Esophagus squamous epithelium (tissue), 5 donors: ENCODE measurements at places on chromosomes 3 and 15.

GRCh38 chr3:24520976-24521419 is 26.3 kb upstream of the THRB start:
- no peak for DNase-seq

- no peak for DNase-seq
Measured at GRCh38 chr15:36256404-36256807, 323.0 kb upstream of the CDIN1 start.

DNA sequence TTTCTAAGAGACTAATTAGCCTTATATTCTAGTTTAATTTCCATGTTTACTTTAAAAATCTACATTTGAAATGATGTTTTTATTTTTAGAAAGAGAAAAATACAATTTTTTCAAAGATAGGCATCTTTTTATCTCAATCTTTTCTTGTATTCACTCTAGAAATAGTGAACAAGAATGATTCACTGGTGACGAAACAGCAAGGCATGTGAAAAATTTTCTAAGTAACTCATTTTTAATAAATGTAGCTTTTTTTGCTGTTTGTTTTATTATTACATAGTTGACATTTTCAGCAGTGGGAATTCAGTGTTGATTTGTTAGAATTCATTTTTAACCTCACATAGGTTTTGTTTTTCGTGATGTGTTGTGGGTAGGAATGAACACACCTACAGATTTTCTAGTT is 1226.4 kb downstream of the NSUN3 start:
- no peak for DNase-seq

- no peak for DNase-seq
Measured at GRCh38 chr15:61319892-61320291, 90.8 kb upstream of the RORA start.

GRCh38 chr15:88649286-88649733 is 10.5 kb downstream of the ISG20 start:
- no peak for DNase-seq

GRCh38 chr15:58492661-58493397 is 61.0 kb downstream of the LIPC start:
- no peak for DNase-seq

- DNase-seq, result no peak
Measured at GRCh38 chr3:75042941-75043340, 428.5 kb upstream of the CNTN3 start.

DNA sequence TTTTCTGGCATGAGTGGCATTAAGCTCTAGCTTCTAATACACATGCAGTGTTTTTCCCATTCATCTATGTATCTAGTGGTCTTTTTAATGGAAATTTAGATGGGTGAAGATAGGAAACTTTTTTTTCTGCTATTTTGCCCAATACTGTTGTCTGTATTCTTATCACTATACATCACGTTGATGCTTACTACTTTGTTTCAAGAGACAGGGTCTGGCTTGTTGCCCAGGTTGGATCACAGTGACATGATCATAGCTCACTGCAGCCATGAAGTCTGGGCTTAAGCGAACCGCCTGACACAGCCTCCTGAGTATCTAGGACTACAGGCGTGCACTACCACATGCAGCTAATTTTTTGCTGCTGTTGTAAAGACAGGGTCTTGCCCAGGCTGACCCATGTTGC is 84.6 kb downstream of the PEAK1 start:
- DNase-seq, result no peak

DNA sequence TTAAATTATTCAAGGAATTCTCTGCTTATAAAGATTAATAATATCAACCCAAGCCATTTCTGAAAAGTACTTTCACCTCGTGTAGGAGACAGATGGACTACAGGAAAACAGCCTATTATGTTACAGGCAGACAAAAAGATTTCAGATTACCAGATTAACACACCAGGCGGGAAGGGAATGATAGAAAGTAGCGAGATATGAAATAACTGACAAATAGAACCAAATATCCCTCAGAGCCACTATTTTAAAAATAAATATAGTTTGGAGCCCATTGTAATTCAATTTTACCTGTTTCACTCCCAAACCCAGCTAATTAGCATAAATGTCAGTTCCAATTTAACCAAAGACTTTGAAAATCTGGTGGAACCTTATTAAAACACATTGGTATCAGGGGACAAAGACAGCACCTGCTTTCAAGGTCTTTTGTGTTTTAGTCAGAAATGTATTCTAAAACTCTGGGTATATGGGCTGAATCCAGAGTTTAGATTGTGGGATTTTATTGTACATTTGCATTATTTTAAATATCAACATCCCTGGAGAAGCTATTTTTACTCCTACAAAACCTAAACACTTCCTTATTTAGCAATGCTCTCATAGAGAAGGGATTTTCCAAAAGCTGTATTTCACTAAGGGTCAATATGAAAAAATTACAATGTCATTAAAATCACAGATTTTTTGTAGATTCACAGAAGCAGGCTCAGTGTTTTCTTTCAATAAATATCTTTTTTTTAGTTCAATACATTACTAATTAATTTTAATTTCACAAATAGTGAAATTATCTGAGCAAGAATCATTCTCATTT is 138.4 kb downstream of the TNIK start:
- no peak for DNase-seq

GRCh38 chr3:134291319-134292254 is 40.9 kb upstream of the RYK start:
- DNase-seq, result no peak

GRCh38 chr15:35680951-35681350 is 135.0 kb upstream of the DPH6 start:
- DNase-seq, result no peak

- no peak for DNase-seq
Measured at GRCh38 chr15:31560643-31561042, 234.0 kb downstream of the KLF13 start.

- DNase-seq, result no peak
Measured at GRCh38 chr3:5726621-5727020, 539.1 kb downstream of the EDEM1 start.

GRCh38 chr3:20182206-20182605 is 3.8 kb downstream of the SGO1 start:
- no peak for DNase-seq

DNA sequence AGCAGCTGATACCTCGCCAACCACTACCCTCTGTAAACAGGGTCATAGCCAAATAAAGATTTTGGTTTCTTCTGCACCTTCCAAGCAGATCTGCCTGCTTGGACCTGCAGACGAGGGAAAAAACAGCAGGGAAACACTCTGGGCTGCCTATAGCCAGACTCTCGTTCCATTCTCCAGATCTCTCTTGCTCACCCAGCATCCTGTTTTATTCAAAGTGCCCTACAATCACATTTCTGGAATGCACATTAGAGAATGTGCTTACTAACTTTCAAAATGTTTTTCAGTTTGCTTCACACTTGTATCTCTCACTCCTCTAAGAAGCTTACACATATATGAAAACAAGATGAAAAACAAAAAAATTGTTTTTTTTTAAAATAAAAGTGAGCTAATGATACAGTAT is 71.4 kb downstream of the MLH1 start:
- DNase-seq, result no peak

- no peak for DNase-seq
Measured at GRCh38 chr15:76930831-76931396, 635 bp upstream of the RCN2 start.

DNA sequence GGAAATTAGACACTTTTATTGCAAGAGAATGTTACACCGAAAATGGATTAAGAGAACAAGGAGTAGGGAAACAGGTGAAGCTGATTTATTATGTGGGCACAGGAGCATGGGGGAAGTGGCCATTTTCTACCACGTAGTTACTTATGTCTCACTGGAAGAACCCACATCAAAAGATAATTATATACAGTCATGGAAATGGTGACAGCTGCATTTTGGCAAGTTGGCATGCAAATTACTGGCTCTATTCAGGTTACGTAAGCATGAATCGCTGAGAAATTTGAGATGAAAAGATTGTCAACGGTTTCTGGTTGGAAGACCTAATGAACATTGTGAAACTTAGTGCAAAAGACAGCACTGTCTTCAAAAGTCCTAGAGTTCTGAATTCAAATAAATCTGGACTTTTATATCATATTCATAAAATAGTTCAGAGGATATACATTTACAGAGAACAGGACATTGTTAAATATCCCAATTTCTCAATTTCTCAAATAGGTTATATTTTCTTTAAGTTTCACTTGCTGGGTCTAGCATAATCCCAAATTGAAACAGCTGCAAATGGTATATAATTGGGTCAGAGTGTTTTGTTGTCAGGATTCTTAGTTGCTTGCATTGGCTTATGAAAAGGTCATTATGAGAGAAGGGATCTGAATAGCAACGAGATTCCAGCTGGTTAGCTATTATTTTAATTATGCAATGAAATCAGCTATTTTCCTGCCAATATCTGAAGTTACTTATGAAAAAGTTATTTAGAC is 567.8 kb downstream of the ZPLD1 start:
- DNase-seq, result no peak

DNA sequence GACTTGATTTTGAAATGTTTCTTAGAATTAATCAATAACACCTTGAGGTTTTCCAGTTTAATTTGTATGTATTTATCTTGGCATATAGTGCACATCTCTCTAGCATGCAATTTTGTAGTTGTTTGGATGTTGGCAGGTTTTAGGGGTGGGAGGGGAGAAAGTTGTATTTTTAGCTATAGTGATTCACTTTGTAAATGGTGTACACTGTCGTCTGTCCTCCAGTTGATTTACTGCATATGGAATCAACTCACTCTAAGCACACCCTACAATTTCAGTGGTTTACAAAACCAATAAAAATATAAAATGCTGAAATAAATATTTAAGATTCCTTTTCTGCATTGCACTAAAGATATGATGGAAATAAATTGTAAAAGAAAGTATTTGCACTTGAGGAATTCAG is 199.1 kb downstream of the CDIN1 start:
- DNase-seq, result no peak

DNA sequence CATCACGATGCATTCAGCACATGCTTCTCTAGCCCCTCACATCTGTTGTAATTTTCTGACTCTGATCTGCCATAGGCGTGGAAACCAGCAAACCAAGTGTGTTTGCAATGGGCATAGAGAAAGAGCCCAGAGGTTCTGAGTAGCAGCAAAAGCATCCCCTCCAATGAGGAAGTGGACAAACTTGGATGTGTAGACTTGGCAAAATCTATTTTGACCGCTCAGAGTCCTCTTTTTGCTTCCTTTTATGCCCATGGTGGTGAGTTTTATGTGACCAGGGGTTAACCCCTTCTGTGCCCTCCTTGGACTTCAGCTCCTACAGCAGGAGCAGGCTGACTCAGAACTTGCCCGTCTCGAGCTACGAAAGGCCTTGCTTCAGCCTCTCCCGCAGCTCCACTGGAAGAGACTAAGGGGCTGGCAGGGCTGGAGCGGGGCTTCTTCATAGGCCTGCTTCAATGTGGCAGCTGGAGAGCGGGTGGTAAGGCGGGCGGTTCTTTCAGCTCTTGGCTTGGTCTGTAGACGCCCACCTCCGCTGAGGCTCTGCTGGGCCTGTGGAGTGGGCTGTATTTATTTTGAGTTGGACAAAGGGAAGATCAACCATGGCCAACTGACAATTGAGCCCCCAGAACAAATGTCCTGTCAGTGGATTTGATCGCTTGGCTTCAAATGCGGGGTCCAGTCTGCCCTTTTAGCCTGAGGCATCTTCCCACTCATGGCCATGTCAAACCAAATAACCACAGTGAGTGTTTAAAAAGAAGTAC is 6.5 kb upstream of the ETV5 start:
- no peak for DNase-seq

GRCh38 chr3:53555068-53555588 is 60.7 kb downstream of the CACNA1D start:
- DNase-seq, result no peak

DNA sequence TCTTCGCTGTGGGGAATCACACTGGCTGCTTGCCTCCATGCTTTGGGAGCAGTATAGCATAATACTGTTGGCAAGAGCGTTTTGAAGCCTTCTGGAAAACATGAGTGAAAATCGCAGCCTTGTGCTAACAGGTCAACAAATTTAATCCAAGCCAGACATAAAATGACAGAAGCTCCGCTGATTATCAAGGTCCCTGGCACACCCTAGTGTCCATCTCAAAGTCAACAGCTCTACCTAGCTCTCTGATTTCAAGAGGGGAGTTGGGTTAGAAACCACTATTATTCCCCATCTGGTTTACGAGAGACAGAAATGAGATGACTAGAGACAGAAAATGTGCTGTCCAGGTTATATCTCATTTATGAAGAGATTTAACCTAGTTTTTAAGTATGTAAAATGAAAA is 73.6 kb upstream of the MDFIC2 start:
- DNase-seq, result no peak

DNA sequence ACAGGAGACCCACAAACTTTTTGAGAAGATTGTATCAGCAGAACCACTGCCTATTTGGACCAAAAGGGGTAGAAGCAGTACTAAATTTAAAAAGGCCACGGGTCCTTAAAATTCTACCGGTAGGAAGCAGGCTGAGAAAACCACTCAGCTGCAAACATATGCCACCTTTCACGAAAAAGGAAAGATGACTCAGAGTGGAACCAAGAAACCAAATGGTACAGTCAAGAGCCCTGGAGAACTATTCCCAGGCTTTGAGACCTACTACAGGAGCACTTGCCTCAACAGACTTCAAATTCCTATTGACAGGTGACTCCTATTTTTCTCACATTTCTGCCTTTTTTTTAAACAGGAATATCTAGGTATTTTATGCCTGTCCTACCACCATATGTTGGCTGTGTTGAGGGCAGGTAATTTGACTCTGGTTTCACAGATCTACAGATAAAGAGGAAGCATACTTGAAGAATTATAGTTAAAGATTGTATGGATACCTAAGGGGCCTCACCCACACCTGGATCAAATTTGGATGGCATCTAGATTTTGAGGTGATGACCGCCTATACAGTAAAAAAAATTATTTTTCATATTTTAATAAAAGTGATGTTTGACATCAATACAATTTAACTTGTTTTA is 10.1 kb downstream of the GOLIM4 start:
- no peak for DNase-seq

DNA sequence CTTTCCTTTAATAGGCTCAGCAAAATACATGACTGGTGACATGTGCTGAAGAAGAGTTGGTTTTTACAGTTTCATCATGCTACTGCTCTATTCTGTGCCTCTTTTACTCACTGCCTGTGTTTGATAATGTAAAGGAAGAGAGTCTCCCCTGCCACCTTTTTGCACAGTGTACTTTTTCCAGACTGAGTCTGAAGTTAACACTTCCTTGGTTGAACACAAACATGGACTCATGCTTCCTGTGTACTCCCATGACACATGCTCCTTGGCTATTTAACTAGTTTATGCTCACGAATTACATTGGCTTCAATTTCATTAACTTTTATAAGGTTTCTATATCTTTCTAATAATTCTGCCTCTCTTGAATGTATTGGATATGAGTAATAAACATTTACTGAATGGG is 396.1 kb downstream of the VGLL3 start:
- no peak for DNase-seq

GRCh38 chr15:29534378-29534777 is 264.8 kb upstream of the NSMCE3 start:
- DNase-seq, result no peak

- DNase-seq, result no peak
Measured at GRCh38 chr15:85125056-85125661, 143.5 kb downstream of the PDE8A start.

GRCh38 chr3:167843886-167844285 is 108.4 kb downstream of the SERPINI1 start:
- no peak for DNase-seq
